ENCODE measurements at places on chromosomes 2 and 18. TPM values are rescaled to one million over a fixed set of nuclear protein-coding genes. Genes with fewer than 3 reads are reported as not detected.

The TMEM37 gene
- 52.1 TPM for total RNA-seq

DNA sequence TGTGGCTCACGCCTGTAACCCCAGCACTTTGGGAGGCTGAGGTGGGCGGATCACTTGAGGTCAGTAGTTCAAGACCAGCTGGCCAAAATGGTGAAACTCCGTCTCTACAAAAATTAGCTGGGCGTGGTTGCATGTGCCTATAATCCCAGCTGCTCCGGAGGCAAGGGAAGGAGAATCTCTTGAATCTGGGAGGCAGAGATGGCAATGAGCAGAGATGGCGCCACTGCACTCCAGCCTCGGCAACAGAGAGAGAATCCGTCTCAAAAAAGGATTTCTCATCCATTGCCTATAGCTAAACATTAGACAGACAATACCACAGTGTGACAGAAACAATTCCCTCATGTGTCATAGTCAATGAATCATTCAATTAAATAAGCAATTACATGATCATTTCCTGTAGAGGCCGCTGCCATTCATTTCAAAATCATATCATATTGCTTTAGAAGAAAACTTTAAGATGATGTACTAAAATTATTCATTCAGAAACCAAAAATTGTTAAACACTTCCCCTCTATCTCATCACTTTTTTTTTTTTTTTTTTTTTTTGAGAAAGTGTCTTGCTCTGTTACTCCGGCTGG lies 69.5 kb upstream of the TGIF1 start:
- no peaks in the 10 kb centered on the region for H3K36me3 ChIP-seq
- H3K27ac ChIP-seq = no peak overlapping the region
- H3K4me1 ChIP-seq = no peaks in the 10 kb centered on the region

- no peaks in the 10 kb centered on the region for H3K36me3 ChIP-seq
- DNase-seq = no peak
- no peak overlapping the region for H3K4me3 ChIP-seq
Measured at GRCh38 chr2:112491946-112492345, 10.0 kb downstream of the TTL start.

- DNase-seq = no peak
- H3K4me3 ChIP-seq = no peak overlapping the region
- H3K27ac ChIP-seq = no peak overlapping the region
- H3K4me1 ChIP-seq = no peaks in the 10 kb centered on the region
Measured at GRCh38 chr2:69190743-69191404, 177.9 kb downstream of the ANTXR1 start.

The DGKD gene
- 64.4 TPM for total RNA-seq
